RKO (cell line): ENCODE measurements at places on chromosomes 1 and 21.

DNA sequence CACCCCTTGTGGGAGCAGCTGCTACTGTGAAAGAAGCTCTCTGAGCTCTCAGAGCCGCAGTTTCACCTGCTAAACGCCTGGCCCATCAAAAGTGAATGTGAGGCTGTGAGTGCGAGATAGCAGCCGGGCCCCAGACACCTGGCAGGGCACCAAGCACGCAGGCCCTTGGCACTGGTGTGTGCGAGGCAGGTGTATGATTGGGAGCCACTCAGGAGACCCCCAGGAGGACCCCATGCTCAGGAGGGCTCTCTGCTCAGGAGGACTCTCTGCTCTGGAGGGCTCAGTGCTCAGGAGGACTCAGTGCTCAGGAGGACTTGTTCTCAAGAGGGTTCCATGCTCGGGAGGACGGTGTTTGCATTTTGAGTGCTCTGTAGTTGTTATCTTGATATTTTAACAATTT, 14.3 kb upstream of the ADARB1 start:
- DNase-seq, result no peak

DNA sequence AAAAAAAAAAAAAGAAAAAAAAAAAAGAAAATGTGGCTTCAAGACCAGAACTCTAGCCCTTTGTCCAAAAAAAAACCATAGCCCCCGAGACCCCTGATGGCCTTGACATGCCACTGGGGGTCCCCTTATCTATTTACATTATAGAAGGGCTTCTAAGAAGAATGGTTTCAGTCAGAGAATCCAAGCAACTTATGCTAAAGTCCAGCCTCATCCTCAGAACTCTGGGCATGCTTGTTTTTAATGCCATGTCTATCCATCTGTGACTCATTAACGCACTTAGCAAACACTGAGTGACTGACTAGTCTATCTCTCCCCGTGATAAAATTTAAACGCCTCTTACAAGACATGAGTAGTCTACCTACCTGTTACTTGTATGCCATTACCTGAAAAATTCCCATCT, 29.3 kb downstream of the ERG start:
- DNase-seq, result peak; percentile 14

GRCh38 chr21:42376338-42376982, 10.1 kb upstream of the TFF1 start:
- no peak for DNase-seq

DNA sequence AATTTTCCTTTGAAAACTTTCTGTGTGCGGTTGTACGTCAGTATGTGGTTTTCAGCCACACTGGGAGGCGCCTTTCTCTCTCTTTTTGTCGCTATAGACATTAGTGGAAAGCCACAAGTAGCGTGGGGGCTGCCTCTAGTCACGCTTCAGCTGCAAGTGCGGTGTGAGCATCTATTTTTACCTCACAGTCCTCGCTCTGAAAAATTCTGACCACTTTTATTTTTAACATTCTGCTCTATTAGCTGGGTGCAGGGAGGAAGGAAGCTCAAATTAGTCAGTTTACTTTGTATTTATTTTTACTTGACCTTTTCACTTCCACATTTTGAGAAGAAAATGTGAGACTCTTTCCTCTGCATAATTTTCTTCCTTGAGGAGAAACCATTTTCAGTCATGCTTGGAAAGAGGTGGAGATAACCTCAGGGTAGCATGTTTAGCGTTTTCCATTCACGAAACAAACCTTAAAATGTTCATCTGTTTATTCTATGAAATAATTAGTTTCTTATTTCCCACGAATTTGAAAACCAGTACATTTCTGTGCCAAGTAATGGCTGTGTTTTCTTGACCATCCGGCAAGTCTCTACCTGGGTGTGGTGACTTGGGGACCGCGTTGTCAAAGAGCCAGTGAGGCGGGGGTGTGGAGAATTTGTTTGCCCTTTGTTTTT, 35.6 kb downstream of the ADARB1 start:
- DNase-seq, result no peak

DNA sequence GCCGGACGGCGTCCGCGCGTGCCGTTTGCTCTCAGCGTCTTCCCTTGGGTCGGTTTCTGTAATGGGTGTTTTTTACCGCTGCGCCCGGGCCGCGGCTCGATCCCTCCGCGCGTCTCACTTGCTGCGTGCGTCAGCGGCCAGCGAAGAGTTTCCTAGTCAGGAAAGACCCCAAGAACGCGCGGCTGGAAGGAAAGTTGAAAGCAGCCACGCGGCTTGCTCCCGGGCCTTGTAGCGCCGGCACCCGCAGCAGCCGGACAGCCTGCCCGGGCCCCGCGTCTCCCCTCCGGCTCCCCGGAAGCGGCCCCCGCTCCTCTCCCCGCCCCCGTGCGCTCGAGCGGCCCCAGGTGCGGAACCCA, 159.8 kb downstream of the RUNX1 start:
- DNase-seq, result peak; percentile 61

DNA sequence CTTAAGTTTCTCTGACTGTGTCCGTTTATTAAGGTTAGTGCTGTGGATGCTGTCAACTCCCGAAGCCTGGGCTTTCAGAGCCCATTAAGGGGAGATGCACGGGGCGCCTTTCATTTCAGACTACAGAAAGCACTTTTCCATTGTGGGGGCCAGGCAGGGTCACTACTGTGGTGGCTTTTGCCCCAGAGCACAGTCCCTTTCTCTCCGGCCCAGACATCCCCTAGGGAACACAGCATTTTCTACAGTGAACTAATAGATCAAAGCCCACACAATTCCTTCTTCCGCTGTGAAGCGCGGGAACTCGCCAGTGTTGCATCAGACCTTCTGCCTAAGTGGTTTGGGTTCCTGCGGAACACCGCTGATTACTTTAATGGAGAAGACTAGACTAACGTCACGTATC, 26.8 kb upstream of the MAP1LC3C start:
- no peak for DNase-seq

- no peak for DNase-seq
These were observed 158.4 kb downstream of the TRABD2B start for GRCh38 chr1:47838562-47839432.

- DNase-seq, result no peak
These were observed 2.3 kb upstream of the BACH1 start for GRCh38 chr21:29296446-29296845.

DNA sequence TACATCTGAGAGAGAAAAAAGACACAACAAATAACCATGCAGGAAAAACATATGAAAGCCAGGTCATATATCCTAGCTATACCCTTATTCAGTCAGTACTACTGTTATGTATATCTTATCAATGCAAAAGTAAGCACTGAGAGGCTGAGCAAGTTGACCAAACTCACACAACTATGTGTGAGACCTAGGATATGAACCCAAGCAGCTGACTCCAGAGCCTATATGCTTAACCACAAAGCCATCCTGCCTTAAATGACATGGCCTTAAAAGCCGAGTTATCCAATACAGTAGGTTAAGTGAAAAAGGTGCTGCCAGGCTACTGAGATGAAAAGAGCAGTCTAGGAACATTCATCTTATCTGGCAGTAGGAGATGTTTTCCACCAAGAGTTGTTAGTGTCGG, 151.6 kb downstream of the RERE start:
- no peak for DNase-seq

- no peak for DNase-seq
These were observed 195.2 kb downstream of the RHOU start for GRCh38 chr1:228930479-228930957.

- no peak for DNase-seq
These were observed 30.6 kb upstream of the LYPD8 start for GRCh38 chr1:248786156-248786555.

- DNase-seq, result no peak
These were observed 6.9 kb upstream of the C1orf216 start for GRCh38 chr1:35725596-35725995.

GRCh38 chr1:182713939-182714338, 29.6 kb upstream of the RGS8 start:
- DNase-seq, result no peak

GRCh38 chr1:35047188-35047858, 15.6 kb upstream of the ZMYM6 start:
- peak; percentile 3 for DNase-seq

DNA sequence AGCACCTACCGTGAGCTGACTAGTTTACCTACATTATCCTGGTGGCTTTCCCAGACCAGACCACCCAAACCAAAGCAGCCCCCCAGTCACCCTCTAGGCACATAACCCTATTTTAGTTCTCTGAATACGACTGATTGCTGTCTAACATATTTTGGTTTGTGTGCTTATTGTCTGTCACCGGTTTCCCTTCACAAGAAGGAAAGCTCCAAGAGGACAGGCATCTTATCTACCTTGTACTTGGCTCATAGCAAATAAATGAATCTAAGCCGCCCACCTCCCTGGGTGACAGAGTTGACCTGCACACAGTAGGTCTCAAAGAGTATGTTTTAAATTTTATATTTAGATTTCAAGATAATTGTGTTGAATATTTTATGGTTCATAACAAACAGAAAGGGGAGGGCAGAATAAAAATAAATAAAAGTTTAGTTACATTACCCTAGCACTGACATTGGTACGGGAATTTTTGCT, 904 bp upstream of the PRDX6 start:
- peak; percentile 34 for DNase-seq

DNA sequence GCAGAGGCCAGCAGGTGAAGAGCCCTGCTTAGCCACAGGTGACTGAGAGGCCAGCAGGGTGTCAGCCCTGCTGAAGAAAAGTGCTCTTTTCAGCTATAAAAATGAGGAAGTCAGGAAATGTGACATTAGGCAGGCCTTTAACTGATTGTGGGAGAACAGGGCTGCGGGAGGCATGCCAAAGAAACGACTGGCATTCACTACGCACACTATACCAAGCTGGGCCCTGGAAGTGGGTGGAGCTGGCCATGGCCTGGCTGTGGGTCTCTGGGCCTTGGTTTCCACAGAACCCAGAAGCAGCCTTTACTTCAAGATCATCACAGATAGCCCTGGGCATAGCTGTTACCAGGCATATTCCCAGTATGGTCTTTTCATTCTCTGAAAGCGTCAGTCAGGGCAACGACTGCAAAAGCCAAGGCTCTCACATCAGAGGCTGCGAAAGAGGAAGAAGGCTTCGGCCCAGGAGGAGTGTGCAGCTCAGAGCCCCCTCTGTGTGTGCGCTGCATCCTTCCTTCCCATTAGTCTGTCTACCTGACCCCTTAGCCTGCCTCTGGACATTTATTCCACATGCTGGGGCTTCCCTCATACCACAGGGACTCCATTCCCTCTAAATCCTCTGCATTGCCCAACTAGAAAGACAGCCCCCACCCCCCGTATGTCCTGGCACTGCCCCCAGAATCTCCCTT, 14.3 kb downstream of the SLC2A1 start:
- DNase-seq, result no peak

GRCh38 chr1:209732725-209733124, 23.1 kb upstream of the TRAF3IP3 start:
- DNase-seq, result no peak

DNA sequence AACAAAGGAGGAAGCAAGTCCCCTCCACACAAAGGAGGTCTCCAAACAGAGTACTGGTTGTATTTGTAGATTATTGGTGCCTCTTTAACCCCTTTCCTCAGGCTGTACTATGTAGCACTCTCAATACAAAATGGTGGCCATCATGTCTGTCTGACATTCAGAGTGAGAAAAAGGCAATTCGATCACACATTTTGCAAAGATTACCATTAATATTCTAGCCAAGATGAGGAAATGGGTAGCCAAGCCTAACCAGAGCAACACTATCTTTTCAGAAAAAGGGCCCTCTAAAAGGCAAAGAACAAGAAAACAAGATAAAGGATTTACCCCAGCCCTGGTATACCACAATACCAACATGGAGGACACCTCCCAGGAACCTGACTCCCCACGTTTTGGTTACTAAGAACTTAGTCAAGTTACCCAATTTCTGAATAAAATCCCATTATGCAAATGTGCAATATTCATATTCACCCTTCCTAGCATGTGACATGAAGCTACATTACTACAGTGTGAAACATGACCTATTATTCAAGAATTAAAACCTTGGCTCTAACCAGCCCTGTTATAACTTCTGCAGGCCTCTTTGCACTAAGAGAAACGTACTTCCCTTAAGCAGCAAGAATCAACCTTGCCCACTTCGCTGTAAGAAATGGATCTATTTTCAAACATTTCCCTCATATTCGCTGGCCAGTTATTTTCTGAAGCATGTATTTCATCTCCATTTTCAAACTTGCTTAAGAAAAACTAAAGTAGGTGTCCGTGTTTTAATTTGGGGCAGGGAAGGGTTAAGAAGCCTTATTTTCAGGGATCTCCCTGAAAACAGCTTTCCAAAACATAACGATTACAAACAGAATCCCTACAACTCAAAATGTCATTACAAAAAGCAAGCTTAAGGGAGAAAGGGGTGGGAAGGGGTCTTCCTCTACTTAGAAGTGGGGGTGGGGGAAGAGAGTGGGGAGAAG, 2.1 kb downstream of the KDM5B start:
- DNase-seq, result peak; percentile 60

DNA sequence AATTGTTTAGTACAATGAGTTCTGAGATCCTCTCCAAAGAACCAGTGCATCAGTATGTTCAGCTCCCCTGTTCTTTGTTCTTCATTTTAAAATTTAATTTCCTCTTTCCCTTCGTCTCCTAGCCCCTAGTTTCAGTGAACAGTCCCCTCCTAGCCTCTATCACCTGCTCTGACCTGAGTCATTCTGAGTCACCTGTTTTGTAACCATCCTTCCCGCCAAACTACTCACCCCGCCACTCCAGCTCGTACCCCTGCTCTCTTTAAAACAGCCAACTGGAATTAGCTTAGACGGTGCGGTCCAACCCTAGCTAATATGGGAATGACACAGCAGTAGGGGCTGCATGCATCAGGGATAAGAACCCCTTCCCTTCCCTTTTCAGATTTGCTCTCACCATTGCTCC, 16.8 kb upstream of the ERVH48-1 start:
- no peak for DNase-seq

GRCh38 chr1:228317411-228317828, 89.2 kb downstream of the TRIM11 start:
- no peak for DNase-seq

GRCh38 chr1:36091141-36091540, 2.4 kb downstream of the ADPRS start:
- no peak for DNase-seq

- no peak for DNase-seq
These were observed 5.5 kb downstream of the TNFRSF25 start for GRCh38 chr1:6460301-6461050.

GRCh38 chr1:214445199-214445598, 106.2 kb downstream of the PTPN14 start:
- no peak for DNase-seq

GRCh38 chr1:33970148-33970825, 106.4 kb downstream of the HMGB4 start:
- DNase-seq, result no peak

DNA sequence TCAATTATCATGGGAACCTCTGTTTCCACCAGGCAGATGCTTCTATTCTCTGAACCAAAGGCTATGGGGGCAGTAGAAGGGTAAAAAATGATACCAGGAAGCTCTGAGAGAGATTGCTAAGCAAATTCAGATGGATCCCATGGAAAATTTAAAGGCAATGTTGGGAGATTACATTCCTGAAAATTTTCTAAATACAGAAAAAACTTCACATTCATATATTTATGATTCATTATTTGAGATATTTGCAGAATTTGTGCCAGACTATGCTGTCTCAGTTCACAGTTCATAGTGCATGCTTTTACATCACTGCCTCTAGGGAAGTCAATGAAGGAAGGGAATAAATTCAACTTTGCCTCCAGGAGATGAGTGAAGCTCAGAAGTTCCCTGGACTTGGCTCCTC, 57.5 kb downstream of the KCNT2 start:
- no peak for DNase-seq

- no peak for DNase-seq
These were observed 17.7 kb downstream of the TEX38 start for GRCh38 chr1:46689356-46689755.

GRCh38 chr1:116288201-116288598, 84.8 kb upstream of the ATP1A1 start:
- DNase-seq, result no peak

- DNase-seq, result no peak
These were observed 58.4 kb downstream of the LAMC2 start for GRCh38 chr1:183244466-183244865.
